ENCODE measurements at places on chromosomes 7 and 10.

GRCh38 chr10:529468-530230 lies 159.8 kb downstream of the DIP2C start:
- no peak for DNase-seq

DNA sequence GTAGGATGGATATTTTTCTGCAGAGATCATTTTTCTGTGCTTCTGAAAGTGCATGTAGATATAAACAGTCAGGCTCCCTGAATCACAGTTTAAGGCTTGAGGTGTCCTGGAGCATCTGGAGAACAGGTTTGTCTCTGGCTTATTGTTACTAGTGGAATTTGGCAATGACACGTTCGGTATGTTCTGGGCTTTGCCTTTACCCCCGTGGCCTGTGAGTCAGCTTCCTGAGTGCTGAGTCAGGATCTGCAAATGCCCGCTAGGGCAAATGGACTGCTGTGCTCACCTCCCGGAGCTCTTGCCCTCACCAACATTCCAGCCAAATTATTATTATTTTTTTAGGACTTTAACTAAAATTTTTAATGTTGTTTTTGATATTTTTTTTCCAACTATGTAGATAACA lies 192.5 kb upstream of the PRSS1 start:
- DNase-seq: no peak

- DNase-seq: no peak
Observed at GRCh38 chr7:135978624-135979023, 1.5 kb upstream of the MTPN start.

DNA sequence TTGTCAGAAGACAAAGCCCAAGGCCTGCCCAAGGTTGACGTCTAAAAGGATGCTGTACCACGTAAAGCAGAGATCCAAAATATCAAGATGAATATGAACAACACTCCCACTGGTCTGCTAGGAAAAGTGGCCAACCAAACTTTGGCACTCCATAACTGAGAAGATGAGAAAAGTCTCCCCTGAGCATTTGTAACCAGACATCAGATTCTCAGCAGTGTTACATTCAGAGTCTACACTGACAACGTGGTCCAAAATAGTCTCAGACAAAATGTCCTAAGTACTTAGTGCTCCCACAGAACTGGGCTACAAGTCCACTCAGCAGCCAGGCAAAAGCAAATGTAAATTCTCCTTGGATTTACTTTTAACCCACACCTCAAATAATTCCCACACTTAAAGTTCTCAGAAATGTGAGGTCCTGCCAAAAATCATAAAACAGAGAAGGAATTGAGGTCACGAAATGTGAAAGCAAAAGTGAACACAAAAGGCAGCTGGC lies 185.1 kb upstream of the NOBOX start:
- no peak for DNase-seq

GRCh38 chr10:20841419-20841818 lies 55.7 kb downstream of the NEBL start:
- DNase-seq: no peak

GRCh38 chr10:95697429-95697828 lies 3.7 kb upstream of the TCTN3 start:
- DNase-seq: no peak

GRCh38 chr10:99279626-99280111 lies 44.0 kb upstream of the HPSE2 start:
- DNase-seq: no peak

DNA sequence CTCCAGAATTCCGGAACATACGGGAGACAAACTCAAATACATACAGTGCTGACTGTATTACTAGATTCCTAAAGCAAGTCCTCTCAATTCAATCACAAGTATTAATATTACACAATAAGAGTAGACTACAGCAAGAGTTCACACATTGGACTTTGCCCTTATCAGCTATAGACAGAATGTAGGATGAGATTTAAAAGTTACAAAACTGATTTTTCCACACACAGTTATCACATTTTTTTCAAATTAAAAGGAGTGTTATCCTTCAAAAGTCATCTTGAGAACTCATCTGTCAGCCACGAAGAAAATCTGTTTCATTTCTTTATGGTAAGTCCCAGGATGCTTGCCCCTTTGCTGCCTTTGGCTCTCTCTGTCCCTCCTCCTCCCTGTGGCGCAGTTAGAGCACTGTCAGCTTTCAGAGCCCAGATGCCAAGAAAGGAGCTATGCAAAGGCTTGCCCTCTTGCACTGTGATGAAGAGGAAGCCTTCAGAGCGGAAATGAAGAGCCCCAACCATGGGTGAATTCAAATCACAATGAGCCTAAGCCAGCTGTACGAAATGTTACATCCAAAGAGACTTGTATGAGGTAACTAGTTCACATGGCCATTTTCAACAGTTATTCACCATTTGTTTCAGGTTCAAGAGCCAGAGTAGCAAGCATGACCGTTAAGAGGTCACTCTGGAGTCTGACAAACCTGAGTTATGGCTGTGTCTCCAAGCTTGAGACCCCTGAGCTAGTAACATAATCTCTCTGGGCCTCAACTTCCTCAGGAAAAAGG lies 10.7 kb downstream of the NCOA4 start:
- DNase-seq: no peak

- DNase-seq: no peak
Observed at GRCh38 chr10:91805110-91805838, 7.0 kb downstream of the TNKS2 start.

DNA sequence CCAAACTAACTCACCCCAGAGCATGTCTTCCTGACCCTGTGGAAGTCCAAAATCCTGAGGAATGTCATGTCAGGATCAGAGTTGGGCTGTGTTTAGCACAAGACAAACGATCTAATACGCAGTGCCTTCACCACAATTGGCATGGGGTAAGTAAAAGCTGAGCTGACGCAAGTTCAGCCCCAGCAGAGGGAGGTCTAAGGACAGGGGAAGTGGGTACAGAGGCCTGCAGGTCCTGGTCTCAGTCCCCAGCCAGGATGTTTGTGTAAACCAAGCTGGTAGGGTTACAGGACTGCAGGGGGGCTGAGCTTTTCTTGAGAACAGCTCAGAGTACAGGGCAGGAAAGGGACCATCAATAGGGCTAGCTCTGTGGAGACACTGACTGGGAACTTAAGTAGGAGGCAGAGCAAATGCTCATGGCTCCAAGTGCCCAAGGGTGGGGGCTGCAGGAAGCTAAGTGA lies 5.3 kb upstream of the KCNIP2 start:
- no peak for DNase-seq

DNA sequence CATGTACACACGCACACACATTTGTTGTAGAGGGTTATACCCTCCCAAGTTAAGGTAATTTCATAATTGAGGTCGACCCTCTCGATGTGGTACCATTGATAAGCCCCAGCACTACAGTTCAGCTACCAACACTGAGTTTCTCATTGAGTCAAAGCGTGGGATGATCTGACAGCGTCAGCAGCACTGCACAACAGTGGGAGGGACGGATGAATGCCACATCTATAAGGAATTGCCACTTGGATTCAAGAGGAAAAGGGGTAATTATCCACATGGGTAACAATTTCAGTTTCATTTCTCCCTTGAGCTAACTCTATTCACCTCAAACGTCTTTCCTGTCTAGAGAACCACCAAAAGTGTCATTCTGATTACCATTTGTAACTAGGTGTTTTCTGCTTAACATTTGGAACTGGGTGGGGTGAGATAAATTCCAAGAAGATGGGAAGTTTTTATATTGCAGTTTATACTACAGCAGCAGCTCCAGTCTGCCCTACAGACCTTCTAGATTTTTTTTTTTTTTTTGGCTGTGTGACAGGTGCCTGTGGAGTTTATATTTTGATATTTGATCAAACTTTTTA lies 342.9 kb downstream of the AUTS2 start:
- no peak for DNase-seq

DNA sequence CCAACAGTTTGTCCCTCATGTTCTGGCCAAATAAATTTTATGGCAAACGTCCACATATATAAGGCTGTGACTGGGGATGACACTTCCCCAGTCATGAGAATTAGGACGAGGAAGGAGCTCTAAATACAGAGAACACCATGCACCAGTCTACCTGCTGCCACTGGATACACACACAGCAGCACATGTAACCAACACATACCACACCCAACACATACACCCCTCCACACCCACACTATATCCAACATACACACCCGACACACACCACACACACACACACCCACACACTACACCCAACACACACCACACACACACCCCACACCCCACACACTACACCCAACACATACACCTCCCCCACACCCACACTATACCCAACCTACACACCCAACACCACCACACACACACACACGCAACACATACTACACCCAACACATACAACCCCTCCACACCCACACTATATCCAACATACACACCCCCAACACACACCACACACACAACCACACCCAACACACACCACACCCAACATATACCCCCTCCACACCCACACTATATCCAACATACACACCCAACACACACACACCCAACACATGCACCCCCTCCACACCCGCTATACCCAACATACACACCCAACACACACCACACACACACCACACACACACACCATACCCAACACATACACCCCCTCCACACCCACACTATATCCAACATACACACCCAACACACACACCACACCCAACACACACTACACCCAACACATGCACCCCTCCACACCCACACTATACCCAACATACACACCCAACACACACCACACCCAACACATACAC lies 74.1 kb downstream of the HIPK2 start:
- no peak for DNase-seq

- no peak for DNase-seq
Observed at GRCh38 chr7:28890137-28890536, 68.0 kb downstream of the TRIL start.

GRCh38 chr7:17401791-17402627 lies 103.6 kb downstream of the AHR start:
- no peak for DNase-seq

- no peak for DNase-seq
Observed at GRCh38 chr7:26680587-26680986, 183.8 kb downstream of the SKAP2 start.

GRCh38 chr10:91381257-91381891 lies 28.8 kb upstream of the HECTD2 start:
- DNase-seq: no peak

- DNase-seq: no peak
Observed at GRCh38 chr10:2610946-2611345, 456.4 kb upstream of the PFKP start.

GRCh38 chr7:105285118-105285874 lies 103.4 kb downstream of the SRPK2 start:
- no peak for DNase-seq

DNA sequence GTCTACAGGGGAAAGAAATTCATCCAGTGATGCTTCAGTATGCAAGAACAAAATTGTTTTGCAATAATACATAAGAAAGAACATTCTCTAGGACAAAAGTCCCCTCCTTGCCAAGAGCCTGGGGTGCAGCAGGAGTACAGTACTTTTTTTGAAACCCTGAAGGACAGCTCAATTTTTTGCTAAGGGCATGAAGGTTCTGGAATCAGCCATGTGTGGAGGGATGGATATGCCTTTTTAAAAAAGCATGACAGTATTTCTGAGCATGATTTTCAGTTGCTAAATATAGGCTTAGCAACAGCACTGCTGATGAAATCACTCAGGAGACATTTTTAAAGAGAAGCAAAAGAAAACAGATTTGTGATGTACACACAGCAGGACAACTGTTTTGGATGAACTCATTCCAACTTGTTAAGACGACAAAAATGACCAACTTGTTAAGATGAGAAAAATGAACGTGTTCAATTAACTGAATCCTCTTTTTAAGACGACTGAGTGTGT lies 39.3 kb downstream of the HBP1 start:
- no peak for DNase-seq

DNA sequence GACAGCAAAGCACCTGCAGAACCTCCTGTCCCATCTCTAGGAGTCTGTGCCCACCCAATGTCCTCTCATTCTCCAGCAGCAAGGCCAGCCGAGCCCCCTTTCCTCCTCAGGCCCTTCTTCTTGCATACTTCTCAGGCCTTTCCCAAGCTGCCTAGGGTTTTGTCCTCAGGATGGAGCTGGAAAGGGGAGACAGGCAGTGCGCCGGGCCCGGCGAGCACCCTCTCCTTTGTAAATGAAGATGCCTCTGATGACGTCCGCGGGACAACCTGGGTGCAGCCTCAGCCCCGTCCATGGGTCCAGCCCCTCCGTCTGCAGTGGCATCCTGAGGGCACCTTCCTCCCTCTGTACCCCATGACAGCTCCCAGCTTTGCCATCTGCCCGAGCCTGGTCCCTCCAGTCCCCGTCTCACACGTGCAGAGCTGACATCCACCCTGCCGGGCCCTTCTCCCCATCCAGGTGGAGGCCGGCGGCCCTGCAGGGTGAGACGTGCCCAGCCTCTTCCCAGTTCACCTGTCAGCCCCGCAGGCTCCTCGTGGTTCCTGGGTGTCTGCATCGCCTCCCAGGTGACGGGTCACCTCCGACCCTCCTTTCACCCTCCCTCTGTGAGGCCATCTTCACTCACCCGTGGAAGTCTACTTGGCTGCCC lies 36.4 kb downstream of the JAKMIP3 start:
- no peak for DNase-seq

DNA sequence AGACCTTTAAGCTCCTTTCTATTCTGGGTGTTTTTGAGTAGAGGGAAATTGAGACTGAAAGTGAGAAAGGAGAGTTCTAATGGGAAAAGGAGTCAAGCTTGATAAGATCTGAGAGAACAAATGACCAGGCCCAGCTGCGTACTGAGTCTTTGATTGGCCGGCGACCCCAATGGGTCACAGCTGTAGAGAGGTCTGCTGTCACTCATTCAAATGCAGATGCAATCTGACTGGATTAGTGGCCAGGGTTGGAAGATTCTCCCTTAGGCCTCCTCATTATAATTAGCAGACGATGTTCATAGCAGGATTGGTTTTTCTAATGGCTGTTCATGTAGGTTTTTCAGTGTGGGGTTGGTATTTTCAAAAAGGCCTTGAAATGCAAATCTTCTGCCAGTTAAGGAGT lies 127.2 kb upstream of the SLC25A13 start:
- DNase-seq: no peak

GRCh38 chr7:158120716-158121115 lies 466.9 kb downstream of the PTPRN2 start:
- no peak for DNase-seq

- no peak for DNase-seq
Observed at GRCh38 chr10:102540023-102540422, 36.3 kb downstream of the SUFU start.

- DNase-seq: no peak
Observed at GRCh38 chr10:58086763-58087150, 180.9 kb downstream of the IPMK start.

DNA sequence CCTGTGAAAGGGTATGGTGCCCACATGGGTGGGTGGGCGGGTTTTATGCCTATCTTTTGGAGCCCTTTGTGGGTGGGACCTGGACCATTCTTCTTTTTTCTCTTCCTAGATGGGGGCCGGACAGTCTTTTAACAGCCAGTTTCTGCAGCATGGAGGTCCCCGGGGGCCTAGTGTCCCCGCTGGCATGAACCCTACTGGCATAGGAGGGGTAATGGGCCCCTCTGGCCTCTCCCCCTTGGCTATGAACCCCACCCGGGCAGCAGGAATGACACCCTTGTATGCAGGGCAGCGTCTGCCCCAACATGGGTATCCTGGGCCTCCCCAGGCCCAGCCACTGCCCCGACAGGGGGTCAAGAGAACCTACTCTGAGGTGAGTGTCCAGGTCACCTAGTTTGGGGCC lies 9.1 kb downstream of the ZMIZ2 start:
- DNase-seq: no peak

GRCh38 chr10:113339121-113339520 lies 213.7 kb upstream of the HABP2 start:
- no peak for DNase-seq
